ENCODE measurements at places on chromosomes 2 and 18. TPM values are rescaled to one million over a fixed set of nuclear protein-coding genes. Genes with fewer than 3 reads are reported as not detected.

CTAGE1 gene
- not detected for total RNA-seq

SF3B6 gene
- 56.7 TPM for total RNA-seq

DNA sequence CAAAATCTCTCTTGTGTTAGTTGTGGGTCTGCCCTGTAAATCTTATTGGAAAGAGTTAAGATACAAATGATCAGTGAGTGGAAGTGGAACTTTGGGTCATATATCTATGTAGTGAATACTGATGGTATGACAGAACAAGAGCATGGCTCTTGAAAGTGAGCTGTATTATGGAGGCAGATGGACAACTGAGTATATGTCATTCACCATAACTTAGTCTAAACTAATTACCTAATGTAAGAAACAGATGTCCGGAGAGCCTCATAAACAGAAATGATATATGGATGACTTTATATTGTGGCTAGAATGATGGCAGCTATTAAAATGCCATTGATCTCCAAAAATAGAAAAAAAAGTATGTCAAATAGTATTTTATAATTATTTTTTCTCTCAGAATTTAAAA is 72.4 kb downstream of the FASTKD2 start:
- DNase-seq, result no peak

CBLN2 gene
- total RNA-seq, result 0.26 TPM

CXCR2 gene
- 1.2 TPM for total RNA-seq

GRCh38 chr2:107322416-107322815 is 436.4 kb upstream of the ST6GAL2 start:
- no peak for DNase-seq

DNA sequence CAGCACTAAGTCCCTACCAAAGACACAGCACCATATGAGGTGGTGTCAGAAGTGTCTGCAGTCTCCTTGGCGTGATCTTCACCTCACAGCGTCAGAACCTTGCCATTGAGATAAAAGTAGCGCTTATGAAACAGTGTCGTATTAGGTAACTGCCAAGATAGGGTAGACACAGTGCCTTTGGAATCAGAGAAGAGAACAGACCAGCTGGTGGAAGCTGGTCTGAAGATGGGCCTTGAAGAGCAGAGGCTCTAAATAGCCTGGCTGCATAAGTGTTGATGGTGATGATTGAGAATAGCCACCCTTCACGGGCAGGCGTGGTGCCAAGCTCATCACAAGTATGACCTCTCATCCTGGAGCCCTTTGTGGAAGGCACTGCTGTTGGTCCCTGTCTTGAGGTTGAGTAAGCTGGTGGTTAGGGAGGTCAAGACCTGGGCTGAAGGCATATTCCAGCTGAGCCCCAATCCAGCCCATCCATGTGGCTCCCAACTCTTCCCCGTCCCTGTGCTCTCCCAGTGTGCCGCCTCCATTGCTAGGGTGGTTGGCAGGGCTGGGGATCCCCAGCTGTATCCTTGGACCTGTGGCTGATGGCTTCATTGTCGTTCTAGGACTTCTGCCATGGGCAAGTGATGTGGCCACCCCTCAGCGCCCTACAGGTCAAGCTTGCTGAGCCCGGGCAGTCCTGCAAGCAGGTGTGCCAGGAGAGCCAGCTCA is 187.4 kb downstream of the MGAT5 start:
- DNase-seq, result peak; percentile 73

DNA sequence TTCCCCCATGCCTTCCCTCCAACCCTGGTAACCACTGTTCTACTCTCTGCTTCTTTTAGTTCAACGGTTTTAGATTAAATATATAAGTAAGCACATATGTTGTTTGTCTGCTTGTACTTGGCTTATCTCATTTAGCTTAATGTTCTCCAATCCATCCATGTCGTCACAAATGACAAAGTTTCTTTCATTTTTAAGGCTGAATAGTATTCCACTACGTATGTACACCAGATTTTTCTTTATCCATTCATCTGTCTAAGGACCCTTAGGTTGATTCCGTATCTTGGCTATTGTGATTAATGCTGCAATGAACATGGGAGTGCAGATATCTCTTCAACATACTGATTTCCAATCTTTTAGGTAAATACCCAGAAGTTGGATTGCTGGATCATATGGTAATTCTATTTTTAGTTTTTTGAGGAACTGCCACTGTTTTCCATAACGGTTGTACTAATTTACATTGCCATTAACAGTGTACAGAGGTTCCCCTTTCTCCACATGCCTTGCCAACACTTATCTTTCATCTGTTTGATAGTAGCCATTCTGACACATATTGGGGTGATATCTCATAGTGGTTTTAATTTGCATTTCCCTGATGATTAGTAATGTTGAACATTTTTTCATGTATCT is 8.1 kb downstream of the ASB3 start:
- no peak for DNase-seq

DNA sequence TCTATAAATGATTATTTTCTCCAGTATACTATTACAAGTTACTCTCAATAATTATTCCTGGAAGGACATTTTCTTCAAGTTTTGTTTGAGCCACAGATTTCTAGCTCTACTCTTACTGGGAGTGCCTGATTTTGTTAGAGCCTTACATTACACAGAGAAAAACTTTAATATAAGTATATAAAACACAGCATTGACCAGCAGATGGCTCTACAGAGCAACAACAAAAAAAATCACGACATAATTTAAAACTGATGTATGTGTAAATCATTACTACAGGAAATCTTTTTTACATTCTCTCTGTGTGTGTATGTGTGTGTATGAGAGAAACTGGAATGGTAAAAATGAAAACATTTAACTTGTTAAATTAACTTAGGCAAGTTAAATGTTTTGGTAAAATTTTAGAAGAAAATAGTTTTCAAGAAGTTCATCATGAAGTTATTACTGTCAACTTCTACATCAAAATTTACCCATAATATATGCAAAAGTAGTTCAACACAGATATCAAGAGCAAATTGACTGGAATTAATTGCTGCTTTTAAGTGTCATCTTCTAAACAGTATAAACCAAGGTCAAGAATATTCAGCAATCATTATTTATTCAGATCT is 103.3 kb downstream of the MDH1 start:
- DNase-seq, result no peak

DNA sequence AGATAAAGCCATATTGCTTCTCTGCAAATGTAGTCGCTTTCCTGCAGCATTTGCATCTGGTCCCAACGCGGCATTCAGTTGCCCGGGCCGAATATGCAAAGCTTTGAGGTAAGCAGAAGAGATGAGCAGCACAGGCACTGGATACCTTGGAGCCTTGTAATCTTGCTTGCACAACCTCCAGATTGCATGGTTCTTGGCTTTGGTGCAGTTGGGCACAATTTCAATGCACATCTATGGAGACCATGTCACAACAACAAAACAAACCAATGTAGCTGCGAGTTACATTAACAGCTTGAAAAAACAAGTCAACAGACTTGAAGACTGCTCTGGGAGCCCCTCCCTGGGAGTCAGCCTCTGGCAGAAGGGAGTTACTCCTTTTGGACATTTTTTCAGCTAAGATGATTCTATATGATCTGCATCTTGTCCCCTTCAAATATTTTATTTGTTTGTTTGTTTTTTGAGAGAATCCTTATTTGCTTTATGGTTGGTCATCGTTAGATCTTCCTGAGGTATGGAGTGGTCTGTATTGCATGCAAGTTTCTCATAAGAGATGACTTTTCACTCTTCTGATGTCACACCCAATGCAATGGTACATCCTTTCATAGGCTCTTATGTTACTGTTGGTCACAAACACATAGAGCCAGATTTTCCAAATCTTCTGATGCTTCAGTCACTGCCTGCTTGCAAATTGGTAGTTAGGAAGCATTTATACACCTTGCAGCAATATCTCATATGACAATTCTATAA is 113.5 kb downstream of the EFEMP1 start:
- peak; percentile 37 for DNase-seq

DNA sequence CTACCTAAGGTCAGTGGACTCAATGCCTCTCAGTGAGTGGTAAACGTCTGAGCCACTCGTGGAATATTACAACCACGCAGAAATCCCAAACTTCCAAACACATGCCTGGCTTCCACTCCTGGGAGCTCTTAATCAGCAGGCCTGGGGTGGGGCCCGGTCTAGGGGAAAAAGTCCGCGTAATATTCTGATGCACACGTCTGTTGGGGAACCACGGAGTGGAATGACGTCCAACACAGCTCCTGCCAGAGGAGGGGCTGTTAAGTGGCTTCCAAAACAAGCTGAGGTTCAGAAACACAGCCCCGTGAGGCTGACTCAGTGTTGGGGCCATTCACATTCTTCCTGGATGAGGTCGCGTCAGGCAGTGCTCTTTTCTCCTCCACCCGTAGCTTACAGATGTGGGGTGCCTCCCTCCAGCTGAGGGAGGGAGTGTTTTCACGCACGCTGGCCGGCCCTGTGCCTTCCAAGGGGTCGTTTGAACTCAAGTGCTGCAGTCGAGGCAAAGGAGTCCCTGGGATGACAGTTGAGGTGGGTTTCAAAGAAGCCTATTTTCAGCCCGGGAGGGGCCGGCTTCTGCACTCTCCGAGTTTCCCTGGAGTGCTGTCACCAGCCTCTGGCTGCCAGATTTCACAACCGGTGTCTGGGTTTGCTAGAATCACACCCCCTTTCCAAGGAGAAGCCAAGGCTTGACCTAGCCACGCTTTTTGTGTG is 73.1 kb downstream of the ACKR3 start:
- DNase-seq, result peak; percentile 93

FIGN gene
- total RNA-seq, result 7.3 TPM

APCDD1 gene
- total RNA-seq, result 48.3 TPM

DNA sequence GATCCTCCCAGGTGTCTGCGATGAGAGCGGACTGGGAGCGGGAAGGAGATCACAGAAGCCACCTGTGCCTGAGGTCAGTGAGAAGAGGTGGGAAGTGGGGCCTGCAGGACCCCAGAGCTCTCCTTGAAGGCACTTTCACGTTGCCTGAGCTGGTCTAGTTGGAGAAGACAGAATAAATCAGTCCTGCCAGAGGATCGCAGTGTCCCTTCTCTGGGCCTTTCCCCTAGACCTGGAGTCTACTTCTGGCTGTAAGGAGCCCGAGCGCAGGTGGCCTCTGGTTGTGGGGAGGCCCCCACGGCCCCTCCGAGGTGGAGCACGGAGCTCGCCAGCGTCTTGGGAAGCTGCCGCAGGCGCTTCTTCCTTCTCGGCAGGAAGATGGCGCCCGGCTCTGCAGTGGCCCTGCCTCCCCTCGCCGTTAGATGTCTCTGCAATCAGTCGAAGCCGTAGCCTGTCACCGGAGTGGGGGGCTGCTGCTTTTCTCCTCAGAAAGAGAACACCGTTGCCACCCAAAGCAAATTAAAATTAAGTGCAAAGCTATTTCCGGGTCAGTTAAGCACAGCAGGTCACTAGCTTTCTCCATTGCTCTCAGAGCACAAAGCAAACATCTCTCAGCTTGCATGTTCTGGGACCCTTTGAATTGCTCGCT is 212.0 kb upstream of the MYT1L start:
- DNase-seq, result no peak

- peak; percentile 74 for DNase-seq
These were observed 183.1 kb upstream of the ARL4C start for GRCh38 chr2:234679741-234680687.

GRCh38 chr2:119240311-119241204 is 16.9 kb downstream of the STEAP3 start:
- DNase-seq, result peak; percentile 62

SLC4A3 gene
- 360 TPM for total RNA-seq

LHCGR gene
- total RNA-seq, result 0.44 TPM

CAVIN2 gene
- total RNA-seq, result 145 TPM

DNA sequence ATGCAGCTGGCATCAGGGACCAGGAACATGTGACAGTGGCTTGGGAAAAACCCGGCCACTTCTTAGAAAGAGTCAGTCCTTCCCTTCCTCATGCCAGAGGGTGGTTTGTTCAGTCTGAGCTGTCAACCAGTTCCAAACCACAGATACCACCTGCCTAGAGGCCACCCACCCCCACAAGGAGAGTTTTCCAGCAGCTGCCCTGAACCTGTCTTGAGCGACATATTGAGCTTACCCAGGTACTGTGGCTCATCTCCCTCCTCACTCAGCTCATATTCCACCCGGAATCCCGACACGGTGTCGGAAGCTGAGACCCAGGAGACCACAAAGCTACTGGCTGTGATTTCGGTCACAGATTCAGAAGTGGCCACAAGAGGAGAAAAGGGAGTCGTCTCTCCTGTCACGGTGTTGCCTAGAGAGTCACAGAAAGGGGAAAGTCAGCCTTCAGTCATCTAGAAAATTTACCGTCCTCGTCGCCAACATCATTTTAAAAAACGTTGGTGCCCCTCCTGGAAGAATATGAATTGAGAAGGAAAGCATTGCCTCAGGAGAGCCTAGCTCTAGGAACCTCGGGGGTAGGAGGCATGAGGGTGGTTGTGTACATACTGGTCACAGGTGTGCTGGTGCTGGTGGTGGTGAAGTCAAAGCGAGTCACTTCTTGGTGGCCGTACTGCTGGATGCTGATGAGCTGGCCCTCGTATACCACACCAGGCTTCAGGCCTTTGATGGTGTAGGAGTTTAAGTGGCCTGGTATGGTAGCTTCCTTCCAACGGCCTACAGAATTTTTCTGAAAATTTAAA is 26.3 kb downstream of the FN1 start:
- no peak for DNase-seq

DNA sequence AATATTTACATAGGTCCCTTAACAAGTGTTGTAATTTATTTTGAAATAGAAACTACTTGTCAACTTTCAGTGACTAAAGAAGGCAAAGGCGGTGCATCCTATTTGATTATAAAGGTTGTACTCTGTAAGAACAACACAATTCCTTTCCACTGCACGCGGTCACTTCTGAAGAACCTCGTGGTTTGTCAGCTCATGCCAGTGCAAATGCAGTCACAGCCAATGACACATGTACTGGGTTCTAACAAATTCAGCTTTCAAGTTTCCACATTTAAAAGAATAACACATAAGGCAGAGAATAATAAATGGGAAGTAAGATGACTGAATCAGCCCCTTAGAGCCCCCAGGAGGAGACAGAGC is 39.7 kb downstream of the CYB5A start:
- DNase-seq, result no peak

DUSP19 gene
- total RNA-seq, result 5.9 TPM

GRCh38 chr2:46871976-46872381 is 43.6 kb downstream of the MCFD2 start:
- DNase-seq, result no peak

LRRTM1 gene
- total RNA-seq, result 0.41 TPM

- DNase-seq, result no peak
These were observed 41.4 kb downstream of the RFX8 start for GRCh38 chr2:101433465-101433864.

SIX3 gene
- not detected for total RNA-seq

HNMT gene
- 32.6 TPM for total RNA-seq

DNA sequence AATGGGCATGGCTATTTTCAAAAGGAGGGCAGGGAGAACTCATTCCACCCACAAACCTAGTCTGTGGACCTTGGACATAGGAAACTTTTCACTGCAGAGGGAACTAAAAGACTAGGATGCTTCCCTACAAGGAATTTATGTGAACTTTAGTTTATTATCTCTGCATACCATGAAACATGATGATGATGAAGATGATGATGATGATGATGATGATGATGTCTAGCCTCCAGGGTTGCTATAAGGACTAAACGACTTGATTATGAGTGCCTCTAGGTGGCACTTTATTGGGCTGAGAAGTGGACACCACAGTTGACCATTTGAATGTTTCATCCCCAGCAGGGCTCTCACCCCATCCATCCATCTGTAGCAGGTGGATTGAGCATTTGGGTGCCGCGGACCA is 260.0 kb upstream of the TCF4 start:
- DNase-seq, result no peak

ALPP gene
- total RNA-seq, result not detected

- no peak for DNase-seq
These were observed 146.7 kb downstream of the RPIA start for GRCh38 chr2:88838165-88838635.

GRCh38 chr18:62165583-62165982 is 21.3 kb downstream of the PIGN start:
- DNase-seq, result no peak

- DNase-seq, result no peak
These were observed 110.5 kb upstream of the TACR1 start for GRCh38 chr2:75309596-75310463.

GRCh38 chr18:41783879-41784278 is 171.2 kb upstream of the PIK3C3 start:
- no peak for DNase-seq
